ENCODE measurements at places on chromosomes 2 and 18.

DNA sequence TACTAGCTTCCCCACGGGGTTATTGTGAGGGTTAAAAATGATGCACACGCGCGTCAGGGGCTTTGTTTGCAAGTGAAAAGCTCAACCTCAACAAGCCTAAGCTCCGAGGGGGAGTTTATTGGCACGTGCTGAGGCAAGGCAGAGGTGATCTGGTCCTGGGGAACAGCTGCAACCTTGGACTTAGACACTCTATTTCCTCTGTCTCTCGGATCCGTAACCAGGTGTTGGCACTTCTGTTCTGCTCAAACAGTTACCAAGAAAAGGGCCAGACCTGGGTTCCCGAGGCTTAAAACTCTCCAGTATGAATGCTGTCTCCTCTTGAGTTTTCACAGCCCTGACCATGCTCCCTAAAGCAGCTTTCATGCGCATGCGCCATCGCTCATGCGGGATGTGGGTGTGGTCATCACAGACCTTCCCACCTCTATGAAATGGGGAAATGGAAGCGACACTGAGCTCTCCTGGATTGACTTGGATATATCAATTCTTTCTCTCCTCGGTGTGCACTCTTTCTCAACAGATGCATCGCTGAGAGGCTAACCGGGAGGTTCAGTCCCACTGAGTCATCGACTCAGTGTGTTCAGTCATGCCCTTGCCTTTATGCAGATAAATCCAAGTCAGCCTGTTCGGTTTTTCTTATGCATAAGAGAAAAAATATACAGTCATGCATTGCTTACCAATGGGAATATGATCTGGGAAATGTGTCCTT lies 19.9 kb upstream of the RAB31 start:
- no peak for DNase-seq

DNA sequence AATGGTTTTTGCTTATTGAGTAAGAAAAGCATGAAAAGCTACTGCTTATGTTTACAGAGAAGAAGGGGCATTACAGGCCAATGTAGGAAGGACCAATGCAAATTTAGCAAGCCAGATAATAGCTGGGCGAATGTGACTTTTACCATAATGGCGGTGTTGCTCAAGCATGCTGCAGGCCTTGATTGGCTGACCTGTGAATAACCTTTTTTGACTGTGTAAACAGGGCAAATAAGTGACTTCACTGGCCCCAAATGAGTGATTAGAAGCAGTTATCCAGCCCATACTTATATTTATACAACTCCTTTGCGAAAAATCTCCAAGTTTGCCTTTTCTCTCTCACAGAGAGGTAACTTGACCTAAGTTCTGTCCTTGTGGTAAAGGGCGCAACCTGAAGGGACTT lies 146.9 kb downstream of the SP3 start:
- DNase-seq, result no peak

GRCh38 chr18:34548120-34548972 lies 161.8 kb upstream of the DTNA start:
- no peak for DNase-seq

- no peak for DNase-seq
Observed at GRCh38 chr2:131425231-131425941, 50.5 kb upstream of the TUBA3D start.

- no peak for DNase-seq
Observed at GRCh38 chr18:76979906-76980305, 152.7 kb downstream of the MBP start.

DNA sequence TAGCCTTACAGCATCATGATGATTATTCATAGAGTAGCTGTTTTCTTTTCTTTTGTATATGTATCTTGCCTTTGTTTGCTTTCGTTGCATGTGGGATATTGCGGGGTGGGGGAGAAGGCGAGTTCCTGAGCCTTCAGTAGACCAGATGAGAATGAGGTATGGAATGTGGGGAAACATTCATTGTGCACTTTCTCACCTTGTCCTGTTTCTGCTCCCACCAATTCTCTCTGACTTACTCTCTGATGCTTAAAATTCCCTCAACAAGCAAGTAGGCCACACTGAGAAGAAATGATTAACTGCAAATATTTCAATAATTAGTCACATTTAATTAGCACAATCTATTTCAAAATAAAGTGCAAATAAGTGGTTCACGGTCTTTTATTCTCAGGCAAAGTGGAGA lies 31.0 kb downstream of the GKN2 start:
- no peak for DNase-seq

DNA sequence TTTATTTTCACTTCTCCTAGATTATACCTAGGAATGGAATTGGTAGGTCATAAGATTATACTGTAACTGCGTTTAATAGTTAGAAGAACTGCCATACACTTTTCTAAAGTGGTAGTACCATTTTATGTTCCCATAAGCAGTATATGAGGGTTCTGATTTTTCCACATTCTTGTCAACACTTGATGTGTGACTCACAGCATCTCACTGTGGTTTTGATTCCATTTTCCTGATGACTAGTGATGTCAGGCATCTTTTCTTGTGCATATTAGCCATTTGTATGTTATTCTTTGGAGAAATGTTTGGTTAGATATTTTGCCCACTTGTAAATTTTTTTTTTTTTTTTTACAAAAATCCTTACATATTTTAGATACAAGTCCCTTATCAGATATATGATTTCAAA lies 2.3 kb downstream of the DCAF17 start:
- DNase-seq, result no peak

DNA sequence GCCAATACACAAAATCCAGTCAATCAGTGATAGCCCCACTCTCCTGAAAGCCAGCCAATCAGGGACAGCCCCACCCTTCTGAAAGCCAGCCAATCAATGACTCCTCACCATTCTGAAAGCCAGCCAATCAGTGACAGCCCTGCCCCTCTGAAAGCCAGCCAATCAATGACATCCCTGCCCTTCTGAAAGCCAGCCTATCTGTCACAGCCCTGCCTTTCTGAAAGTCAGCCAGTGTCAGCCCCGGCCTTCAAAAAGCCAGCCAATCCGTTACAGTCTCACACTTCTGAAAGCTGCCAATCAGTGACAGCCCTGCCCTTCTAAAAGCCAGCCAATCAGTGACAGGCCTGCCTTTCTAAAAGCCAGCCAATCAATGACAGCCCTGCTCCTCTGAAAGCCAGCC lies 95.9 kb upstream of the HDAC4 start:
- DNase-seq, result no peak

DNA sequence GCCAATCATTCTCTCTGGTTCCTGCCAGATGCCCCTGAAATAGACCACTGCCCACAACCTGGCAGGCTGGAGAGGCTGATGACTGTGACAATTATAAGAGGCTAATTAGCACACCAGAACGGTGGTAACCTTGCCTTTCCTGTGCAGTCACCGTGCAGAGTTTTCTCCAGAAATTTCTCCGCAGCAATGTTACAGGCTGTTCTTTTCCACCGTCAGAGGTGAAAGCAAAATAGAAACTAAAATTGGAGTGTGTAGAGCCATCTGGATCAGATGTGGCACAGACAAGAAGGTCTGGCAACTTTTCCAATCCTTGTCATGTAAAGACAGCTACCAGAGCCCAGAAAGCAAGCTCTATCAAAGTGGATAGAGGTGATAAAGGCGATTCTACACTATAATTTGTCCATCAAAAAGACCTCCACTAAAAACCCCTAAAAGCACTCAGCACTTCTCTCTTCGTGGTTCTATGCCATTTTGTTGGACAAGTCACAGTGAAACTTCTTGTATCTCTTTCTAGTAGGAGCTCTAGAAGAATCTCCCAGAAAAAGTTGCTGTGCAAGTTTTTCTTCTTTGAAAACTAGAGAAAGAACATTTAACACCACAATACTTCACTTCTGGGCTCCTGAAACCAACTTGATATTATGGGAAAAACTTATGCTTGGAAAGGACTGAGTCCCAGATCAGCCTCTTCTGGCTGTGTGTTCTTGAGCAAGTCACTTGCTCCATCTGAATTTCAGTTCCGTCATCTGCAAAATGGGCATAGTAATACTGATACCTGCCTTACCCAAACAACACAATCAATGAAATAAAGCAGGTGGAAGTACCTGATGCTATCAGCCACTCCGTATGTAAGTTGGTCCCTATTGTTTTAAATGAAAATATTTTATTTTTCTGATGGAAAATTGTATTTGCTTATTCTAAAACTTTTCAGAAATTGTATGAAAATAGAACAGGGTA lies 295.6 kb upstream of the DLGAP1 start:
- DNase-seq, result no peak

DNA sequence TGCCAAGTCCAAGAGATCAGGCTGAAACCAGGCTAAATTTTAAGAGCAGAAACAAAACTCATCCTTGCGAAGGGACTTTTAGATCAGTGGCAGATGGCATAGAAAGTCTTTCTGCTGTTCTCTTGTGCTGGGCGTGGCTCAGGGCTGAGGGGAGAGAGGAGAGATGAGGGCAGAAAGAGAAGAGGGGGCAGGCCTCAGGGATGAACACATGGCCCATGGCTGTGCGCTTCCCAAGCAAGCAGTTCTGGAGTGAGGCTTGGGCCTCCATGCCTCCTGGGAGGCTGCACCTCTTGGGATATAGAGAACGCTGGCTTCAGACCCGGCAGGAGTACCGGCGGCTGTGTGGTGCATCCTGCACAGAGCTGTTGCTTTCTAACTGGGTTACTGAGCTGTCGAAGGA lies 41.0 kb downstream of the HPCAL1 start:
- no peak for DNase-seq

GRCh38 chr2:50723286-50723938 lies 308.5 kb downstream of the NRXN1 start:
- DNase-seq, result no peak

DNA sequence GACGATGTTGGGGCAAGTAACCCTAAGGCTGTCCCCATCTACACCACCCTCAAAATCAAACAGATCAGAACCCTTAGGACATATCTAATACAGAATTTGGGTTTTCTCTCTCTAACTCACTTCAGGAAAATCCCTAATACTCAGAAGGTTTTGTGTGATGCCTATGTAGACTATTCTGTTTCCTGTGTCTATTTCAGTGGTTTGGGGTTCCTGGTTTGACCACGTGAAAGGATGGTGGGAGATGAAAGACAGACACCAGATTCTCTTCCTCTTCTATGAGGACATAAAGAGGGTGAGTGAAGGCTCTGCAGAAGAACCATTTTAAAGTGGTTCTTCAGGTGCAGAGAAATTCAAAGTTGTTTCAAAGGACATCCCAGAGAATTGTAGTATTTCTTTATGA lies 16.3 kb downstream of the SULT1C2 start:
- DNase-seq, result no peak

DNA sequence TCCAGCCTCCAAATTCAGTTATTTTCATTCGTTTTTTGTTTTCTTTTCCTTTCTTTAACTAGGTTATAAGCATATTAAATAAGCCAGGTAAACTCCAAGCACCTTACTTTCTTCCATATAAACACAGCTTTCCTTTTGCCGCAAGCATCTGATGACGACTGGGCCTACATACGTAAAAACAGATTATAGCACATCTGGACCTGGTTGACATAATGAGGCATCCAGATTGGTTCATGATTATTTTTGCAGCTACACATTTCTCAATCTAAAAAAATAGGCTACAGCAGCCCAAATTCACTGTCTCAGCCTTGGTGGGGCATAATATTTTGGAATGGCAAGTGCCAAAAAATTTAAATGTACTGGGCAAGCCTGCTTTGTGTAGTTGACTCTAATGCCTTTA lies 7.7 kb downstream of the CYP1B1 start:
- DNase-seq, result no peak

DNA sequence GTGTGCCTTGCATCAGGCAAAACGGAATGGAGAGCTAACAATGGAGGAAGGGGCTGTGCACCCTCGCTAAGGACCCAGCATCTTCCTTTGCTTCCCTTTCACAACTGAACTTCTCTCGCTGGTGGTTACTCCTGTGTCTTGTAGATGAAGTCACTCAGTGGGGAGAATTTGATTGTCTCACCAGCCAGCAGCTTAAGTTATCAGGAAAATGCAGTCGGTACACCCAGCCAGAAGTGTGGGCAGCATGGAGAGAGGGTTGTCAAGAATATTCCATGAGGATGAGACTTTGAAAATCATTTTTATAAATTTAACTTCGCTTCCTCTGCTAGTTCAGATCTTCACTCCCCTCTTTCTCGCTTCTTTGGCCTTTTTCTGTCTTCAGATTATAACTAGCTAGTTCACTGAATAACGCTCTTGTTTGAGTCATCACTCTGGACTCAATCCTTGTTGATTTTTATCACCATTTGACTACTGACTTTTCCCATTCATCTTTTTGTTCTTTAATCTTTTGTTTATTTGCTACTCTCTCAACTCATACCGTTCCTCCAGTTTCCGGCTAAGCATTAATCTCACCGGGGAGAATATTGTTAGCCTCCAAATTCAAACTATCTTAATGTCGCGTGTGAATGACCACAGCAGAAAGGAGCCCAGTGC lies 221.7 kb downstream of the CD226 start:
- no peak for DNase-seq

DNA sequence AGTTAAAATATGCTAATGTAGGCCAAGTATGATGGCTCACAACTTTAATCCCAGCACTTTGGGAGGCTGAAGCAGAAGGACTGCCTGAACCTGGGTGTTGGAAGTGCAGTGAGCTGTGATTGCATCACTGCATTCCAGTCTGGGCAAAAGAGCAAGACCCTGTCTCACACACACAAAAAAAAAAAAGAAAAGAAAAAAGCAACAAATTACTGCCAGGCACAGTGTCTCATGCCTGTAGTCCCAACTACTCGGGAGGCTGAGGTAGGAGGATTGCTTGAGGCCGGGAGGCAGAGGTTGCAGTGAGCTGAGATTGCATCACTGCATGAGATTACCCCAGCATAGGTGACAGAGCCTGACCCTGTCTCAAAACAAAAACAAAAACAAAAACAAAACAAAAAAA lies 110.6 kb downstream of the PRELID3A start:
- DNase-seq, result no peak

DNA sequence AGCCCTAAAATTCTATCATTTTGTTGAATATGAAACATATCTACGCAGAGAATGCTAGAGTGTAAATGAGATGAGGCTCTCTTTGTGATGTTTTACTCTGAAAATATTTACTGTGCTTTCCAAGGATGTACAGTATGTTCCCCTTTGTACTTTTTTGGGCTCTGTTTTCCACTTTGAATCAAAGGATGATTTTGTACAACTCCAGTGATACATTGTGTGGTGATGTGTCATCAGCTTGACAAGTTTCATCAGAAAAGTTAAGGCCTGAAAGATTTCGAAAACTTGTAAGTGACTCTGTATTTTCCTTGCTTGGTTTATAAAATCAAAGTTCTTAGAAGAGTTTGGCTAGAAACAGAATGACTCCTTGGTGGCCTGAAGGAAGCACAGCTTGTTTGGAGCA lies 206.3 kb downstream of the LTBP1 start:
- DNase-seq, result no peak

- DNase-seq, result no peak
Observed at GRCh38 chr2:185860321-185860720, 121.7 kb downstream of the FSIP2 start.

GRCh38 chr2:196088203-196088602 lies 19.6 kb upstream of the DNAH7 start:
- DNase-seq, result no peak
